ENCODE measurements at places on chromosomes 7 and 10.

DNA sequence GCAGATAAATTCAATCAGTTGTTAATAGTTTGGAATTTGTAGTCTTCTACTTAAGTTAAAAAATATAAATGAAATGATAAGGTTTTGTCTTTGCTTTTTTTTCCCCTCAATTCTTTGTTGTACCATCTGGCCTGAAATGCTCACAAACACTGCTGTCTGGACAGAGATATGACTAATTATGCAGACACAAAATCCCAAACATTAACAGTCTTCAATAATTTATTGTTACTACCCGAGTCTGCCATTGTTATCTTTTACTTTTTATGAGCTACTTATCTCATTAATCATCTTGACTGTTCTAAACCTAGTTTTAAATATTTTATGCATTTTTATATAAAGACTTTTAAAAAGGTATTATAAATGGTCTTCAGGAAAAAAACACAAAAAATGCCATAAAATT, 64.7 kb upstream of the THSD7A start:
- DNase-seq: no peak

- DNase-seq: no peak
These were observed 30.6 kb upstream of the CNPY1 start for GRCh38 chr7:155576900-155577508.

DNA sequence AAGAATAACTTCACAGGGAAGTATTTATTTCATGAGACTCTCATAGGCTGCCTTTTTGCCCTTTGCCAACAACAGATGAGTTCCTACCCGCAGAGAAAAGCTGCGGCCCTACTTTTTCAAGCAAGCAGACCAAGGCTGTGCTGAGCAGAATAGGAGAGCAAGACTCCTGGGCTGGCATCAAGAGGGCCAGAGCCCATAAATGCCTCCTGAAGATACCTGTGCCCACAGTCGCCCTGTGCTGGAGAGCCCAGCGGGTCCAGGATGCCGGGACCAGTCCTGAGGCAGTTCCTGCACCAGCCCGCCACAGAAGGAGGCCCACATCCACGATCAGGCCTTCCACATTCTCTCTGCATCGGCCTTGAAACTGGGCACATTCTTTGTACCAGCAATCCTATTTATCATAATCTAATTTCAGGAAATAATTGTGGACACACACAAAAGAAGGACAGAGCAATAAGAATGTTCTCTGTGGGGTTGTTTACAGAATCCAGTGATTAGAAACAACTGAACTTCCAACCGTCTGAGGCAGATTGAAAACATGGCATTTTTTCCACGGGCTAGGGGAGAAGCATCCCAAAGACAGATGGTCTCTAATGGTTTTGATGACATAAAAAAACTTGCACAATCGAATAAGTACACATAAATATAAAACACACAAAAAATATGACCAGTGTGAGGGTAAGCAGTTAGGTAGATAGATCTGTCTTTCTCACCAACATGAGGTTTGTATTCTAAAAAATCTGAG, 95.6 kb downstream of the CPXM2 start:
- no peak for DNase-seq

DNA sequence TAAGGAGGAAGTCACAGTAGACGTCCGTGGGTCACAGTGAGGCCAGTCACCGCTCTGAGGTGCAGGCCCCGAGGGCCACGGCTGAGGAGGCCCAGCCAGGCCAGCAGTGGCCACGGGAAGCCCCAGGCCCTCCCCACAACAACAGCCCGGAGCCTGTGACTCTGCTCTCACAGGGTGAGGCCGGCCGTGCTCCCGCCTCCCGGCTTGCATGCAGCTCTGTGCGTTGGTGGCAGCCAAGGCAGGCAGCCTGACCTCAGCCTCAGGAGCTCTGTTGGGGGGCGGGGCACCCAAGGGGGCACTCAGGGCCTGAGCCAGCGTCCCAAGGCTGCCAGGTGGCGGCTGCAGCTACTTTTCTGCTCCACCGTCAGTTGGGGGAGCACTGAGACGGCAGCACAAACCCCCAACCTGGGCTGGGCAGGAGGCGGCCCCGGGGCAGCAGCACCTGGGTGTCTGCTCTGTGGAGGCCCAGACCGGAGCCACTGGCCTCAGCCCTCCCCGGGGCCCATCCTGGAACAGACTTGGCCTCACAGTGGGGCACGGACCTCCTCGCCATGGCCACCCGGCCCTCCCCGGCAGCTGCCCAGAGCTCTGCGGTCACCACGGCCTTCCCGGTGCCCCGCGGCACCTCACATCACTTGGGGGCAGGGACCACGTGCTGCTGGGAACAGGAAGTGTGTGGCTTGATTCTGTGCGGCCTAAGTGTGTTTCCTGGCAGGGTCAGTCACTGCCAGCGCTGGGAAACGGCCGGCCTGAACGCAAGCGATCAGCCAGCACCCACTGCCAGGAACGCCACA, 13.3 kb downstream of the CYP2W1 start:
- no peak for DNase-seq

GRCh38 chr7:53756946-53757345, 721.5 kb downstream of the POM121L12 start:
- DNase-seq: no peak

GRCh38 chr7:69693042-69693441, 94.8 kb downstream of the AUTS2 start:
- no peak for DNase-seq

DNA sequence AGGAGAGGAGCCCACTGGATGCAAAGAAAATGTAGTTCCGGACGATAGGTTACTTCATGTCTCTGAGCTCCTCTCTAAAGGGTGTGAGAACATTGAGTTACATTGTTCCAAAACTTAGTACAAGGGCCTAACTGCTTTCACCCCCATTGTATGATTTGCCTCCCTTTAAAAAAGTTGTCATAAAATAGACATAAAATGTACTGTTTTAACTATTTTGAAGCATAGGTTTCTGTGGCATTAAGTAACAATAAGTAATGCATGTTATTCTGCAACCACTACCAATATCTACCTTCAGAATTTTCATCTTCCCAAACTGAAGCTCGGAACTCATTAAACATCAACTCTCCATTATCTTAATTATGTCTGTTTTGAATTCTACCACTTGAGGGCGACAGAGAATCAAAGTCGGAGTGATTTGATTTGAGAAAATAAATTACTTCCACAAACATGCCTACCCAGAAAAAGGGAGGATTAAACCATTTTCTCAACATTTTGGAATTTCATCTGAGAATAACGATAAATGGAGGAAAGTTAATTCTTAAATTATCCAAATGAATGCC, 2.7 kb downstream of the IGFBP1 start:
- no peak for DNase-seq

DNA sequence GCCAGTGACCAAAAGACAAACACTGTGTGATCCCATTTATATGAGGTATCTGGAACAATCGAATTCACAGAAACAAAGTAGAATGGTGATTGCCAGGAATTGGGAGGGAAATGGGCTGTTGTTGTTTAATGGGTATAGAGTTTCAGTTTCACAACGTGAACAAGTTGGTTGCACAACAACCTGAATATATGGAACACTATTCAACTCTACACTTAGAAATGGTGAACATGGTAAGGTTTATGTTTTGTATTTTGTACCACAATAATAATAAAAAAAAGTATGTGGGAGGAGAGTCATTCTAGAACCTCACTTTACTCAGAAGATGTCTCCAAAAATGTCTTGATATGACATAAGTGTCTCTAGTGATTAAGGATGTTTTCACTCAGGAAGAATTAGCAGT, 85.2 kb upstream of the SGCE start:
- no peak for DNase-seq

DNA sequence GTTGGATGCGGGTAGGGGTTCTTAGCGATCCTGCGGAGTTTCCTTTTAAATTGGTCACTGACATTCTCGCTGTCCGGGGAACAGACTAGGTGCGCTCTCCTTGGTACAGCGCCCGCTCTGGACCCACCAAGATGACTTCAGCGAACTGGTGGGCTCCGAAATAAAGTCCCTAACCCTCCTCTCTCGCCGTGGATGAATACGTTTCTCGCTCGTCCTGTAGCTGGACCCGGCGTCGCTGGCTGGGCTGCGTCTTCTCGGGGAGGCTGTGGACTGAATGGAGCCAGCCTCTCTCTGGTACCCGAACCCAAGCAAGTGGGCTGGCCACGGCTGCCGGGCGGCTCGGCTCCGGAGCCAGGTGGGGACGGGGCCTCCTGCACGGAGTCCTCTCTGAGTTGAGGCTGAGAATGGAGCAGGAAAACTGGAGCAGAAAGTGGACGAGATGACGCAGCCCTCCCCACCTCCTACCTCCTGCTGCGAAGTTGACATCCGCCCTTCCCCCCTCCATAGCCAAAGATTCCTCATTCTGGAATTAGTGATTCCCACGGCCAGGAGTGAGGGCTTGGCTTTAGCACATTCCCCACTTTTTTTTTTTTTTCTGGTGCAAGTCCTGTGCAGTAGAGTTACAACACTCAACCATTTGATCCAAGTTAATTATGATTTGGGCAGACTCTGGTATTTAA, 1.5 kb downstream of the UNC5B start:
- DNase-seq: no peak

DNA sequence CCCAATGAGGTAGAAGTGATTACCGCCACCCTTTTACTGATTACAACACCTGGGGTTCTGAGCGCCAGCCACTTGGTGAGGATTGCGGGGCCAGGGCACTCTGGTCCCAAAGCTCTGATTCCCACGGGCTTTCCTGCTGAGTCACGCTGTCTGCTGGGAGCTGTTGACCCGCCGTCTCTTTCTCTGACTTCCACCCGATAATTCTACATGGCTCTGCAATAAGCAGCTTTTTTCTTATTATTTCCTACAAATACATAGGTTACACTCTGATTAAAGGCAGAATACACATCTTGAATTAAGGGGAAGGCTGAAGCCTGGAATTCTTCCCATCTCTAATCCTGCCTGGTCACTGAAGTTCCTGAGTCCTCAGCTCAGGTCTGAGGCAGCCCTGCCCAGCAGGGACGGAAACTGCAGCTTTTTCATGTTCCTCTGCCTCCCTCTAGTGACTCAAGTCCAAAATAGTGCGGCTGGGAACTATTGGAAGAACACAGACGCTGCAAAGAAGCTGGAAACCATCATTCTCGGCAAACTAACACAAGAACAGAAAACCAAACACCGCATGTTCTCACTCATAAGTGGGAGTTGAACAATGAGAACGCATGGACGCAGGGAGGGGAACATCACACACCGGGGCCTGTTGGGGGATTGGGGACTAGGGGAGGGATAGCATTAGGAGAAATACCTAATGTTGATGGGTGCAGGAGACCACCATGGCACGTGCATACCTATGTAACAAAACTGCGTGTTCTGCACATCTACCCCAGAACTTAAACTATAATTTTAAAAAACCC, 178.3 kb downstream of the PRKCQ start:
- peak; percentile 48 for DNase-seq

DNA sequence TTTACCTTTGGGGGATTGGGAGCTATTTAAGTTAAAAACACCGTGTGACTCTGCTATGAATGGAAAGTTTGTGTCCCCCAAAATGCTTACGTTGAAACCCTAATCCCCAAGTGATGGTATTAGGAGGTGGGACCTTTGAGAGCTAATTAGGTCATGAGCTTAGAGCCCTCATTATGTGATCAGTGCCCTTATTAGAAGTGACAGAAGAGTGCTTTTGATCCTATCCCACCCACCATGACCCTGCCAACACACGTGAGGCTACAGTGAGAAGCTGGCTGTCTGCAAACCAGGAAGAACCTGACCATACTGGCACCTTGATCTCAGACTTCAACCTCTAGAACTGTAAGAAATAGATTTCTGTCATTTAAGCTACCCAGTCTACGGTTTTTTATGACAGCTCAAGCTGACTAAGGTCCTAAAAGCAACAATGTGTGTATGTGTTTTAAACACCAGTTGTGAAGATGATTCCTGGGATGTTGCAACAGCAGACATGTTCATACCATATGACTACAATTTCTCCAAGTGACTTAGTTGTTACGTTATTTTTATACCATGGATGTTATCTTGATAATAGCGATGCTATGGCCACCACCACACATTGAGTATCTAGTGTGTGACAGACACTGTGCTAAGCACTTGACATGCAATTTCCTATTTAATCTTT, 124.4 kb downstream of the PIP4K2A start:
- no peak for DNase-seq

DNA sequence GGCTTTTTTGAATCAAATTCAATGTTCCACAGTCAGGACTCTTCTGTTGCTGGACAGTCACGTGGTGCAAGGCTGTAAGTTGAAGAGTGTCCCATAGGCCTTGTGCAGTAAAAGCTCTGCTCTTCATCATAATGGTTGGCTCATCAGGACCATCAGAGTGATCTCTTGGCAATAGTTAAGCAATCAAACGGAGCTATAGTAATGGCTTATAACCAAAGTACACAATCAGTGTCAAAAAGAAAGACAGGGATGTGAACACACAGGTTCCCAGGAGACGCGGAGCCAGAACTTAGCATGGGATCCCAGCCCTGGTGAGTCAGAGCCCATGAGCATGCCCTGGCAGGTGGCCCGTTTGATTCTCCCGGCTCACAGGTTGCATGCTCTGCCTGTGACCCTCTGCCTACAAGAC, 10.8 kb upstream of the GPNMB start:
- DNase-seq: no peak

Measured in heart right ventricle (tissue), 16 donors.